ENCODE measurements at places on chromosomes 5 and 9.

DNA sequence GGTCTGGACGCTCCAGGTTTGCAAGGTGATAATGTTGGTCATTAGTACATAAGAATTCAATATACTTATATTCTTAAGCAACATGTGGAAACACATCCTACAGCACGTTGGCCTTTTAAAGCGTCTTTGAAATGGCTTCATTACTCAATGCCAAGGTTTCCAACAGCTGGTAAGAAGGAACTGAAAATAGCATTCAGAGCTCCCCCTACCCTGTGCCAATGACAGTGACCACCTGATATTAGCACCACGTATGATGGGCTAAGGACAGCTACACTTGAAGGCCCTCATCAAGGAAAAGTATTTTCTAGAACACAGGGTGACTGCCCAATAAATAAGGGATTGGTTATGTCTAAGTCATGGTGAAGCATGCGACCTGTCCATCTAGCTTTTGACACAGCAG, 9.9 kb downstream of the ZNF622 start:
- DNase-seq: no peak

DNA sequence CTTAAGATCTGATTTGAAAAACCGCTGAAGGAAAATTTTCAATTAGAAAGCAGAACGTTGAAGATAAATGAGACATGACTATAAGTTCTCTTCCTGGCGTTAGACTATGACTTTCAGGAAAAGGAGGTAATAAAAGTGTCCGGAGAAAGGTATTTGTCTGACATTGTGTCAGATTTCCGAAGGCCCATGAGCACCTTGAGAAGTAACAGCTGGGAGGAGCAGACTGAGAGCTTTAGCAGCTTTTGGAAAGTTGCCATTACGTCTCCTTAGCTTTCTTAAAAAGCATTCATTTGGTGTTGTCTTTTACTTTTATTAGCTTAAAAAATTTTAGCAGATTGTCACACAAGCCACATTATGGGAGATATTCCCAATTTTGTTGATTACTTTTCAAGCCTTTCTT, 363.5 kb downstream of the NDUFS4 start:
- DNase-seq: no peak

GRCh38 chr5:131356619-131357018, 92.8 kb downstream of the CDC42SE2 start:
- no peak for DNase-seq

GRCh38 chr9:121267689-121268597, at the start of gene GSN:
Gene GSN, plus strand, starts transcription at chr9:121268162. Its CDS starts 33,810 bp downstream, at chr9:121301972.
- DNase-seq: peak; percentile 43

DNA sequence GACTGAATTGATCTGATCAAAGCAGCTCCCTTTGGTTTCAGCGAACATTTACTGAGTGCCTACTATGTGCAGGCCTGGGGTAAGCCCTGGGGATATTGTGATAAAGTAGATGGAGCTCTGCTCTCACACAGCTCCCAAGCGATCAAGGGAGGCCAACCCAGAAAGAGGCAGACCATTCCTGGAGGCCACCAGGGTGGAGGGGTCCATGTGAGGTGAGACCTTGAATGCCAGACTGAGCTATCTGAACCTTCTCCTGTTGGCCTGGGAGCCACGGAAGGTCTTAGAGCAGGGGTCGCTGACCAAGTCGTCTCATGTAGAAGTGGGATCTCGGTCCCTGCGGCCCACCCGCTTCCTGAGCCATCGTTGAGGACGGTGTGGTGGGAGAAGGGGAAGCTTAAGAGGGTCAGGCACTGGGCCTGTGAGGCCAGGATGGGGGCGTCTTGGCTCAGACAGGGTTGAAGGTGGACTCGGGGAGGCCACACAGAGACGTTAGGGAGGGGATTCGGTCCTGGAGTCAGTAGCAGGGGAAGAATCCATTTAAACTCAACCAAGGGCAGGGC, 62.2 kb upstream of the IL17B start:
- no peak for DNase-seq

DNA sequence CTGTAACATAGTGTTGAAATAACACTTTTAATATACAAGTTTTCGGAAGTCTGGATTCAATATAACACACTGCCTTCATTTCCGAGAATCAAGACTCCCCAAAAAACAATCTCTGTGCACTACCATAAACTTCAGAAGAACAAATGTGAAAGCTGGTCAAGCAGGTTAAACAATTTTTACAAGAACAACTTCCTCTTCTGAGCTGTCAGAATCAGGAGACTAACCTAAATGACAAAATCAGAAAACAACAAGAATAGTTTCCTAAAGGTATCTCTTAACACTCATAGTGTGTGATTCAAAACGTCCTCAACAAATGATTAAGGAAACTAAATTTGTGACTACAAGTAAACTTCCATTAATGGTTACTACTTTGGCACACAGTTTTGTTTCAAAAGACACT, 11.6 kb downstream of the C9orf72 start:
- no peak for DNase-seq

DNA sequence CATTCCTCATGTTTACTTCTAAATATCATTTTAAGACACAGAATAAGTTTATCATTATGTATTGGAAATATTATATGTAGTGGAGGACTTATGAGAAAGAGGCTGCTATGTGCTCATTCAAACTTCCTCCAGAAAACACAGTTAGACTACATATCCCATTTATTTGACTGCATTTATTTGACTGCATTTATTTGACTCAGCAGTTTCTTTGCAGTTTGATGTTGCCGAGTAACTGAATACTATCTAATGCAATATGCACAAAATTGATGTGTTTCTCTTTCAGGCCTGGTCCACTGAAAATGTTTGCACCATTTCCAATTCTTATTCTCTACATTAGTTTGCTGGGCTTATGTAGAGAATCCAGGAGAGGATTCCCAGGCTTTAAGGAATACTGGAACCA, 89.9 kb upstream of the FBN2 start:
- DNase-seq: no peak

DNA sequence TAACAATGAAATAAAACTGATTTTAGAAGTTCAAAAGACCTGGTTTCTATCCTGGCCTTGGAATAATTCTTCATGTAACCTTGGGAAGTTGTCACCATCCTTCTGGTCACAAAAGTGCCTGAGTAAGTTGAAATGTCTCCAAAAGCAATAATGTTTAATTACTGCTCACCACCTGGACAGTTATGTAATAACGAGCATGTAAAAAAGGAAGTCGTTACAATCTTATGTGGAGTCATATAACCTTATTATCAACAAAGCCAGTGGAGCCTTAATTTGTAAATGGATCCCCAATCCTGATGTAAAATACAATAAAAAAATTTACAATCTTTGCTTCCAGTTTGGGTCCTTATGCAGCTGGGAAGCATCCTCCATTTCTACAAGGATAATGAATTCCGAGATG, 64.2 kb upstream of the GPR151 start:
- no peak for DNase-seq

DNA sequence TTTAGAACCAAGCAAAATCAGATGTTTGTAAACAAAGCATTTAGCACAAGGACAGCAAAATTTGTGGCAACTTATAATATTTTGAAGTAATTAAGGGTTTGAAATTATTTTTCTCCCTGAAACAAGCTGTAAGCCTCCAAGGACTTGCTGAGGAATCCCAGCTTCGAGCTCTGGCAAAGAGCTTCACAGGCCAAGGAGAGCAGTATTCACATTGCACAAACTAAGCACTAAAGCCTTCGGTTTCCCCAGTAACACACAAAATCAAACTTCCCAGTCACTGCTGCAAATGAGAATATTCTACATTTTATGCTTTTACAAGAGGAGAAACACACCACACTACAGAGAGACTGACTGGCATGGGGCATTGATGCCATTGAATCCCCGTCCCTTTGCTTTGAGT, 101.9 kb downstream of the WDR41 start:
- DNase-seq: no peak

- no peak for DNase-seq
Measured at GRCh38 chr9:29176231-29176630, 1603.0 kb upstream of the C9orf72 start.

DNA sequence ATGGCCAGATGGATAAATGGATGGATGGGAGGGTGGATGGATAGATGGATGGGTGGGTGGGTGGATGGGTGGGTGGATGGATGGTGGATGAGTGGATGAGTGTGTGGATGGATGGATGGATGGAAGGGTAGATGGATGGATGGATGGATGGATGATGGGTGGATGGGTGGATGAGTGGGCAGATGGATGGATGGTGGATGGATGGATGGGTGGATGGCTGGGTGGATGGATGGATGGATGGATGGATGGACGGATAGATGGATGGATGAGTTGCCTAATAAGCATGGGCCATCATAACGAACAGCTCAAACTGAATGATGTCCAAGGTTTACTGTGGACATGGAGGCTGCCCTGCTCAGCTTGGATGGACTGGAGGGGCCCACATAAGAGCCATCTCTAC, 89.8 kb upstream of the SMIM23 start:
- DNase-seq: no peak

- no peak for DNase-seq
Measured at GRCh38 chr9:79403495-79403894, 168.3 kb upstream of the TLE4 start.

DNA sequence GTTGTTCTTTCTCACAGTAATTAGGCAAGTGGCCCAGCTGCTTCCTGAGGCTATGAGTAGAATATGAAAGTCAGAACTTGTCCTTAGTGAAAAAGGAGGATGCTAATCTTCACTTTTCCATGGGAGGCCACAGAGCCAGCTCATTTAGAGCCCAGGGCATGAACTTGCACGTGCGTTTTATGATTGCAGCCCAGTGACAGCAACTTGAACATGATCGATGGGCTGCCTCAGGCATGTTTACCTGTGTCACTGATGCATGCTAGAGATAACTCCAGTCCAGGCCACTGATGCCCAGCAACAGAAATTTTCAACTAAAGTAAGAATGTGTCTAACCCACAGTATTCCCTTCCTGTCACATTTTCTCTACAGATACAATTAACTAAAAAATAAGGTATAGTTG, 179.3 kb downstream of the CTNND2 start:
- DNase-seq: no peak

DNA sequence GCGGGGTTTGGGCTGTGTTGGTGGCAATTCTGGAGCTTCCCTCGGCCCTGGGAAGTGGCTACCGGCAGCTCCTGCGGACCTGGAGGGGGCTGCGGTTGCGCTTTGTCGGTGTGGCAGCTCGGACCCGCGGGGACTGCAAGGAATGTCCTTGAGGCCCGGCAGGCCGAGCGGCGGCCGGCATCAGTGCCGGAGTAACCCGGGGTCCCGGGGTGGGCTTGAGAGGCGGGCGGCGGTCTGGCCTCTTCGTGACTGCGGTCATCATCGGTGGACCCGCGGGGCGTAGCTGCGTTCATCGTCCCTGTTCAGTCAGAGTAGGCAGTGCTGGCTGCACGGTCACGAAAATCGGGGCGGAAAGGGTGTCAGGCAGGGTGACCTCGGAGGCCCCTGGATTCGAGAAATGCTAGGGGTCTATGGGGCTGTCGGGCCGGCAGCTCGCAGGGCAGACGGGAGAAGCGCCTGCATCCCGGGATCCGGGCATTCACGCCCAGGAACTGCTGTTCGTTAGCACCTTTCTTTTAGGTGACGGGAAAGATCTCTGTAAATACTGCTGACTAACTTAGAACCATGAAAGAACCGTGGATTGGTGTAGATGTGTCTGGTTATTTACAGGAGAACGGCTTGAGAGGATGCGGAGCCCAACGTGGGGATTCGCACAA, 474 bp downstream of the HMGCR start:
- DNase-seq: no peak

DNA sequence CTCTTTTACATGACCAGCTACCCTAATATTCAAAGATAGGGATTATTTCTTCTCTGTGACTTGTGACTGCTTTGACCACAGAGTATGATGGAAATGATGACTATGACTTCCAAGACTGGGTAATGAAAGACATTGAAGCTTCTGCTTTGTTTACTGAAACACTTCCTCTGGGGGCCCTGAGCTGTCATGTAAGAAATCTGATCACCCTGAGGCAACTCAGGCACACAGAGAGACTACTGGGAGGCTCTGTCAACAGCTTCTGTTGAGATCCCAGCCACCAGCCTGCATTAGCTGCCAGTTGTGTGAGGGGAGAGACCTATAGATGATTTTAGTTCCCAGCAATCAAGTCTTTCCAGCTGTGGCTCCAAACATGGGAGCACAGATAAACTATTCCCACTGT, 76.5 kb downstream of the KCTD16 start:
- no peak for DNase-seq

DNA sequence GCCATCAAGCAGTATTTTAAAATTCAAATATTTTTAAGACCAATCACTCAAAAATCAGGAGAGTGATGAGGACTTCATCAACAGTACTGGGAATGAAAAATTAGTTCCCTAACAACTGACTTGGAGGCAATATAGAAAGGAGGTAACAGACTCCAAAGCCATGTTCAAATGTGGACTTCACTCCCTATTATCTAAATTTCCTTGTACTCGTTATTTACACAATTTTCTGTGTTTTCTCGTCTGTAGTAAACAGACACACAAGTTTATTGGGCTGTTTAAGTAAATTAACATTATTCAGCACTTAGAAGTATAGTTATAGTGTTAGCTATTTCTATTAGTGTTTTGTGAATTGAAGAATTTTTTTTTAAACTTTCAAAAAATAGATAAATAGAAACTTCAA, 159.5 kb upstream of the FTMT start:
- no peak for DNase-seq

DNA sequence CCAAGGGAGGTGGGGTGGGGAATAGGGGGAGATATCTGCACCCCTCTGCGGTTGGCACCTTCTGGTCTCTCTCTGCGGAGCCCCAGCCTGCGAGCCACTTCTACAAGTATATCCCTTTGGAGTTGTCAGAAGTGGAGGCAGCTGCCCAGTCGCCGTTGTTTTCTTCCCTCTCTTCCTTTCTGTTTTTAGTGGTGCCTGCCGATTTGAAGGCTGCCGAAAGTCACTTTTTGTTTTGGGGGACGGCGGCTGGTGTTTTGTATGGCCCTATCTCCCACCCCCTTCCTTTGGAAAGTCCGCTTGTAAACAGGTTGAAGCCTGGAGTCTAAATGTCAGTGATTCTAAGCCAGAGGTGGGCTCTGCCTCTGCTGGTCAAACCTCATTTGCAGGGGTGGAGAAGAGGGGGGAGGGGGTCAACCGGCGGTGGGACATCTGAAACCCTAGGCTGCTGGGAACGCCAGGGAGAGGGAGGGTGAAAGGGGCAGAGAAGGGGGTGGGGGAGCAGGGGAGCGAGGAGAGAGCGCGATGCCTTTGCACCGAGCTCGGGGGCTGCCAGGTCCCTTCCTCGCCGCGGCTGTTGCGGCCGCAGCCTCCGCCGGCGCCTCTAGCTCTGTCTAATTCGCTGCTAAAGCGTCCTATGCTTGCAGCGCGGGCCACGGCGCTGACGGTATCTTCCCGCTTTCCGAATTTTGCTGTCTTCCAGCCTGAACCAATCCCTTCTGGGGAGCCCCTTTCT, at the start of gene FGF10:
FGF10 (minus strand) TSS at position 331 of the 733 bp plus-strand sequence. CDS start 738 bp downstream, outside the sequence.
- DNase-seq: no peak

DNA sequence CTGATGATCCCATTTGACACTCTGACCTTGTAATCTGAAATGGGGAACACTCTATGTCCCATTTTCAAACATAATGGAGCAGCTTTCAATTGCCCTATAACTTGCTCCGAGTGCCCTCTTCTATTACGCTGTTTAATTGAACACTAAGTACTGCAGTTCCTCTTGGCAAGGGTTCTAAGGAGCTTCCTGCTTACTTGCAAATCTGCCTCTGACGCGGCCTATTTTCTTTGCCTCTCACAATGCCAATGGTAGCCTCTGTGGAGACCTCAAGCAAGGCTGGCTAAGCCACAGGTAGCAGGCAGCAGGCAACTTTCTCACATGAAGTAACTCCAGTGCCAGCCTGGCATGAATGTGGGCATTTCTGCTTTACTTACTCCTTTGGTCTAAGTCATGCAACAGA, 443.4 kb upstream of the TRPC7 start:
- DNase-seq: no peak

- DNase-seq: no peak
Measured at GRCh38 chr9:4997196-4997595, 12.1 kb downstream of the JAK2 start.

Data from CD4-positive, alpha-beta memory T cell (primary cell).